ENCODE measurements at places on chromosomes 1 and 21. TPM values are rescaled to one million over a fixed set of nuclear protein-coding genes. Genes with fewer than 3 reads are reported as not detected.

Gene GPN2
- 13.7 TPM for polyA plus RNA-seq

Gene FHAD1
- polyA plus RNA-seq, result 0.07 TPM

Gene TFF3
- 4.9 TPM for polyA plus RNA-seq

Gene SLC19A2
- 23.5 TPM for polyA plus RNA-seq

Gene AMIGO1
- 4.0 TPM for polyA plus RNA-seq

Gene ACKR1
- 45.6 TPM for polyA plus RNA-seq

Gene RGS8
- polyA plus RNA-seq, result not detected

DNA sequence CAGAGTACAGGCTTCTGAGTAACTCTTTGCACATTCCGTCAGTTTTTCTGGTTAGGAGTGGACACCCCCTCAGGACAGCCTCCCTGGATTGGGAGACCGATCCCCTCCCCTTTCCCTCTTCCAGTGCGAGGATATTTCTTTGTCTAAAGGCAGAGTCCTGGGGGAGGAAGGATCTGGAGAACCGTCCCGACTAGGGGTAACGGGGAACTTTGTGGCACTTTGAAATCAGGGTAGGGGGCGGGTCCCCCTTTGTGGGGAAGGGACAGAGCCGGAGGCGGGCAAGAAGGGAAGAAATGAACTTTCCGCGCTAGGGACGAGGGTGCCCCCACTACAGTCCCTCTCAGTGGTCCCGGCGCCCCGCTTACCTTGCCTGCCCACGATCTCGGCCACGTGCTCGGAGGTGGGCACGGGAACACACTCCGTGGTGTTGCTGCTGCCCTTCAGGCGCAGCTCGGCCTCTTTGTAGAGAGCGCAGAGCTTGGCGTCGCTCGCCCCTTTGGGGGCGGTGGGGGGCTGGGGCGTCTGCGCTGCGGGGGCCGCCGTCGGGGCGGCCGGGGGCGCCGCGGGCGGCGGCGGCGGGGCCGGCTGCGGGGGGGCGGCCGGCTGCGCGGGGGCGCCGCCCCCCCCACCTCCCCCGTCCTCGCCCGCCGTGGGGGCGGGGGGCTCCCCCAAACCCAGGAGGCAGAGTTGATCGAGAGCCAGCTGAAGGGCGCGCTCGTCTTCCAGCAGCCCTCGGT is 917 bp downstream of the MEX3A start:
- DNase-seq, result no peak

- DNase-seq, result no peak
Measured at GRCh38 chr1:167456926-167457325, 61.4 kb downstream of the CD247 start.

DNA sequence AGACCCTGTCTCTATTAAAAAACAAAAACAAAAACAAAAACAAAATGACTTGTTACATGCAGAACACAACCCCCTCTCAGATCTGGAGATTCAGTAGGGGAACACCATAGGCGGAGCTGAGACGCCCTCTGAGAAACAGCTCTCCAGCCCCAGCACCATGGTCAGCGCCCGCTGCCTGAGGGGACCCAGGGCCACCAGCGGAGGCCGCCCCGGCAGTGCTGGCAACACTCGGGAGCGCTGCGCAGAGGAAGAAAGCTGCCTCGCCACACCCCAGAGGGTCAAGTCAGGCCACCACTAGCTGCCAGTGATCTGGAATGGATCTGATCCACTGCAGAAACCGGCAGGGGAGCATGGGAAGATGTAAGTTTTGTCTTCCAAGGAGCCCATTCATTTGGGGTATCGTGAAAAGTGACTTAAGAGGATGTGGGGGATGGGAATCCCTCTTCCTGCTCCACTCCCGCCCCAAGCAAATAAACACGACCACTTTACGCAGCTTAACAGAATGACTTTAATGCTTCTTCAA is 3.1 kb downstream of the ACTA1 start:
- DNase-seq, result peak; percentile 73

GRCh38 chr1:214002472-214002871 is 14.7 kb downstream of the PROX1 start:
- DNase-seq, result no peak

GRCh38 chr1:42973286-42973685 is 14.6 kb upstream of the SLC2A1 start:
- peak; percentile 20 for DNase-seq

- no peak for DNase-seq
Measured at GRCh38 chr1:33899746-33900145, 35.9 kb downstream of the HMGB4 start.

- DNase-seq, result no peak
Measured at GRCh38 chr1:55418208-55419000, 203.2 kb upstream of the USP24 start.

GRCh38 chr1:201637282-201638079 is 98.6 kb downstream of the NAV1 start:
- DNase-seq, result no peak

DNA sequence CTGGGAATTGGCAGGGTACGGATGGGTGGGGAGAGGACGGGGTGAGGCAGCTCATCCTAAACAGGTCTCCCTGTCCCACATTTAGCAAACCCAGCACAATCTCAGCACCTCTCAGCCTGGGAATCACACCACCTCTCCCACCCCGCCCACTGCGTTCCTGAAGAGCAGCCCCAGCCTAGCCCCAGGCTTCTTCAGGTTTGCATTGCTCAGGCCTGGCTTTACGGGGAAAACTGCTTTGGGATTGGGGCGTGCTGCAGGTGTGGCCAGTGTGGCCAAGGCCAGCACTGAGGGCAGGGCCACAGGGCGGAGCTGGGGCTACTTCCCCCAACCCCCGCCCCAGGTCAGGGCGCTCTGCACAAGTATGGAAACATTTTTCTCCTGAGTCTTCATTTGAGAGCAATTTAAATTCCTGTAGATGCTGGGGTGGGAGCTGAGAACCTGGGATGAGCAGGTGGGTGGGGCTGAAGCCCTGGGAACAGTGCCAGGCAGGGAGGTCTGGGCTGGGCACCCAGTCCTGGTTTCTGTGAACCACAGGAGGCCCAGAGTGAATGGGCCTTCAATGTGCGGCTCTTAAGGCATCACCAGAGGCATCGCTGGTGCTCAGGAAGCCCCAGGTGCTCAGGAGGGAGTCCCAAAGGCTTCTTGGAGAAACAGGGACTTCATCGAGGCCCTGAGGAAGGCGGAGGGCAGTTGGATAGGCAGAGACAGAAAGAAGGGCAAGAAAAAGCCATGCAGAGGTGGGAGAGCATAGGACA is 24.1 kb downstream of the TNNT2 start:
- DNase-seq, result no peak

- no peak for DNase-seq
Measured at GRCh38 chr1:104795931-104796330, 1046.2 kb downstream of the AMY1C start.

GRCh38 chr21:24050231-24050630 is 1557.0 kb downstream of the MRPL39 start:
- DNase-seq, result no peak

DNA sequence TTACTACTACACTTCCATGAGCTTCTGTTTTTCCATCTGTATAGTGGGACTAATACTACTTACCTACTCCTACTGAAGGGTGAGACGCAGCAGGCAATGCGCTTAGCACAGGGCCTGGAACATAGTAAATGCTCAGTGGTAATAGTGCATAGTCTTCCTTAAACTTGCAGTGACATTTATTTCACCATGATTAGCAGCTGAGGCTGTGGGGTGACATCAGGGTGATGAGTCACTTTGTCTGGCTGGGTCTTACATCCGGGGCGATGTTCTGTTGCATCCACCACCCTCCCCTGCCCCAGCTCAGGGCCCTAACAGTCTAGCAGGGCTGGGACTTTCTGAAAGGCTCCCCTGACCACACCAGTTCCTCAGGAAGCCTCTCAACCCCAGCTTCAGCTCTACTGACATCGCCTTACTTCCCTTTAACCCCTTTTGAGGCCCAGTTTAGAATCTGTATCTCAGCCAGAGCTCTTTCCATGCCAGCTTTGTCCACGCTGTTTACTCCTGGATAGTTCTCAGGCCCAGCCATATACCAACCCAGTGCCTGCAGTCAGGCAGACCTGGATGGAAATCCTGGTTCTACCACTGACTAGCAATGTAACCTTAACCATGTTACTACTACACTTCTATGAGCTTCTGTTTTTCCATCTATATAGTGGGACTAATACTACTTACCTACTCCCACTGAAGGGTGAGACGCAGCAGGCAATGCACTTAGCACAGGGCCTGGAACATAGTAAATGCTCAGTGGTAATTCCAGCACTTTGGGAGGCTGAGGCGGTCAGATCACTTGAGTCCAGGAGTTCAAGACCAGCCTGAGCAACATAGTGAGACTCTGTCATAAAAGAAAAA is 66.3 kb downstream of the CD58 start:
- DNase-seq, result peak; percentile 54

GRCh38 chr1:32742956-32743355 is 40.4 kb upstream of the SYNC start:
- DNase-seq, result no peak

DNA sequence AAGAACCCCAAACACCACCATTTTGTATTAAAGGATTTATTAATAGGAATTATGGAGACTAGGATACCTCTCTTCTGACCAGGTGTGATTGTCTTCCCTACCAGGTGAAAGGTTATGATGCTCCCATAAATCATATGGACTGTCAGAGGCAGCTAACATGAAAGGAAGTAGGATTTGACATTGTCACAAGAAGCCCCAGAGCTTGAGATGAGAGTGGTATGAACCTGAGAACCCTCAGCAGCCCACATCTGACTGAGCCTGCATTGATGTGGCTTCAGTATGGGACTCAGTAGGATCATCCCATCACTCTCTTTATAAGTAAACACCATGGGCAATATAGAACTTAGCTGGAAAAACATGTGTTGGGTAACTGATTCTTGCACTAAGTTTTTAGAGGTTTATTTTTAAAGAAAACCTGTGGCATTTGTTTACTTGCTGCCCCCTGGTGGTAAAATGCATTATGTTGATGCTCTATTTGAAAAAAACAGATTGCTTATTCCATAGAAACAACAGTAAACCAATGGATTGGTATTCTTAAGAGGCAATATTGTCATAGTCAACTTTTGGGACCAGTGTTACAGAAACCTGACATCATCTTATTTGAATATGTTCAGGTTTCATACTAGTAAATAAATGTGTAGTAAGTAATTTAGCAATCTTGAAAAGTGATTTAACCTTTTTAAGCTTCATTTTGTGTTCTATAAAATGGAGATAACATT is 16.6 kb upstream of the CACYBP start:
- no peak for DNase-seq

GRCh38 chr1:196933531-196934189 is 9.9 kb upstream of the CFHR2 start:
- no peak for DNase-seq

DNA sequence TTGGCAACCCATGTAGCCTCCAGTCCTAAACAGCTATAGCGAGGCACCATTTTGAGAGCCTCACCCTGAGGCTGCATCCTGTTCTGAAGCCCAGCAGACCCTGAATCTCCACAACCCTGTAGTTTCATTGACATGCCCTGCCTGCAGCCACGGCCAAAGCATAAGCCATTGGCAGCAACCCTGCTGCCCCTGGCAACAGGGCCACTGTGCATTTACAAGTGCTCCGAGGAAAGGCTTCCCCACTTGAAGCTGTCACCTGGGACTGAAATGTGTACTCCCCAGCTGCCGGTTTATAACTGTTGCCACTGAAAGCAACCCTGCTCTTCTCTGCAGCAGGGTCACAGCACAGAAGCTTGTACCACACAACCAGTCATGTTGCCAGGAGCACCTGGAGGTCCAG is 124.2 kb upstream of the OLFM3 start:
- no peak for DNase-seq

GRCh38 chr1:235858766-235859165 is 7.9 kb downstream of the LYST start:
- no peak for DNase-seq

- DNase-seq, result no peak
Measured at GRCh38 chr1:27864264-27864895, 8.0 kb upstream of the THEMIS2 start.

- DNase-seq, result no peak
Measured at GRCh38 chr1:11680270-11681070, 478 bp downstream of the MAD2L2 start.

GRCh38 chr1:243316366-243316989 is 60.6 kb downstream of the SDCCAG8 start:
- no peak for DNase-seq

- no peak for DNase-seq
Measured at GRCh38 chr1:163747261-163747660, 425.5 kb downstream of the NUF2 start.

GRCh38 chr1:228768355-228769000 is 33.2 kb downstream of the RHOU start:
- DNase-seq, result no peak

DNA sequence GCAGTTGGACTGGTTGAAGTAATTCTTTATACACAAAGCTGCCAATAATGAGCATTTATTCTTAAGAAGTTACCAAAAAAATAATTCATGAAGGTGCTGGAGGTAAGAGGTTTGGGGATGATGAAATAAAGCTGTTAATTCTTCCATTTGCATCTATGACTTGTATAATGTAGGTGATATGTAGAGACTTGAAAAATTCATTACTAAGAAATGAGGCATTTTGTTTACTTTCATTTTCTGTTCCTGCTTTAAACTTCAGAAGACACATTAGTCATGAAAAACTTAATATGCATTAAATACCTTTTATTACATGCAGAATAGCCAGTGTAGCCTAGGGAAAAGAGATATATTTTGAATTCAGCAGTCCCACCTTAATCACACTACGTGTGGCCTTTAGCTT is 214.2 kb downstream of the SLC44A5 start:
- no peak for DNase-seq

GRCh38 chr1:219085988-219086387 is 87.7 kb upstream of the LYPLAL1 start:
- DNase-seq, result no peak

- DNase-seq, result no peak
Measured at GRCh38 chr1:61152469-61153105, 70.2 kb downstream of the NFIA start.

DNA sequence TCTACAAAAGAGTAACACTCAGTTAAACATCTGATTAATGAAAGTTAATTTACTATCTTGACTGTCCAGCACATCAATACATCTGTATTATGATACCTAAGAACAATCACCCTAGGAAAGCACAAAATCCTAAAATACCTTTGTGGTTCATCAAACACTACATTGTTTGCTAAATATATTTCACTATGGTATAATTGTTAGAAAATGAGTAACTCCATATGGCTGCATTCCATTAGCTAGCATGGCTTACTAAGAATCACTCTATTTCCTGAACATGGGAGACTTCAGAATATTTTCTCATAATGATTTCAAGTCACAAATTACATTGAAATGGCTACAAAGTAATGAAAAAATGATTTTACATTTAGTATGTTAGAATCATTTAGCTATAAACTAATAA is 12.5 kb downstream of the TRMT1L start:
- DNase-seq, result no peak

DNA sequence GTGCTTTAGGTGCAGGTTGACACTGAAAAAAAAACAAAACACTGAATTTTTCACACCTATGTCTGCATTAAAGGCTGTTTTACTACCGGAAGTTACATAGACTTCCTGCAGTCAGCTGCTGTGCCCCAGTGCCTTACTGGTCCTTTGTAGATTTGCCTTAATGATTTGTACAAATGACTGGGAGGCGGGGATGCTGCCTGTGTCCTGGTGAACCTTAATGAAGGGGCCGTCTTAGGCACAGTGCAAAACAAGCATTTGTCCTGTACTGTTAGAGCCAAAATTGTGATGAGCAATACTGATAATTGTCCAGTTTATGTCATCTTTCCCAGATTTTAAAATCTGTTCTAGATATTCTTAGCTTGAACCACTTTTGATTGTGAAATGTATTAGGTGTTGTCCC is 90.9 kb upstream of the PGD start:
- no peak for DNase-seq

All from heart right ventricle (tissue), 16 donors.